CD4-positive, alpha-beta T cell treated with Interleukin-2 at 100 ng/mL for 4 hours (primary cell): ENCODE measurements at places on chromosomes 3 and 15.
A peak's percentile ranks its signal among the peaks of the same experiment; 100 is the strongest.

DNA sequence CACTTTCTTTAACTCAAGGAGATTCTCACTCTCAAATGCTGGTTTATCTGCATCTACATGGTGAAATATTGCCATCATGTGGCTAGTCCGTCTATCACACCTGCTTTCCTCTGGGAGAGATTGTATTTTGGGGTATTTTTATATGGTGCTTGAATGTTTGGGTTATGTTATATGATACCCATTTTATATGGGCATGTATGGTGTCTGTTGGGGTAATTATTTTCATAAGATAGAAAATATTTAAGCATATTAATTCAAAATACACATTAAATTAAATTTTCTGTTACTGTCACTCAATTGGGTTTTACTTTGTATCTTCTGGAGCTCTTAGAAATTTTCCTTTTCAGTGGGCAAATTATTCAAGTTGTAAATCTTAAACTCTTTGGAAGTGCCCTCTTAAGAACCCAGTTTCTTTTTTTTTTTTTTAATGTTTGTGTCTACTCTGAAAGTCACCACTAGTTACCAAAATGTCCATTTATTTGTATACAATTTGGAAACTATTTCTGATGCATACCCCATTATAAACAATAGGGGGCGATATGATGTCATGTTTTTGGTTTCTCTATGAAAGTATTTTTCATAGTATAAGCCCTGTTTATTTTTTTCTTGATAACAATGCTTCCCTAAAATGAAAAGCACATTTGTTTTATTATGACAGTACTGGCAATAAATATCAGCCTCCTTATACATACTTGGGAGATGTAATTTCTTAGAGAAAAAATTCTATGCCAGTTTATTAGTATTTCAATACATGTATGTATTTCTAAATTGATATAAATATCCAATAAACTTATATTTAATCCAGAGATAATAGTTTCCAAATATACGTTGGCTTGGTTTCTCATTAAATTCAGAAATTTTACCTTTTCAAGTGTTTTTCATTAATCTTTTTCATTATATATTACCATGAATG, 36.1 kb upstream of the PLSCR5 start:
- peak; percentile 11 for DNase-seq

DNA sequence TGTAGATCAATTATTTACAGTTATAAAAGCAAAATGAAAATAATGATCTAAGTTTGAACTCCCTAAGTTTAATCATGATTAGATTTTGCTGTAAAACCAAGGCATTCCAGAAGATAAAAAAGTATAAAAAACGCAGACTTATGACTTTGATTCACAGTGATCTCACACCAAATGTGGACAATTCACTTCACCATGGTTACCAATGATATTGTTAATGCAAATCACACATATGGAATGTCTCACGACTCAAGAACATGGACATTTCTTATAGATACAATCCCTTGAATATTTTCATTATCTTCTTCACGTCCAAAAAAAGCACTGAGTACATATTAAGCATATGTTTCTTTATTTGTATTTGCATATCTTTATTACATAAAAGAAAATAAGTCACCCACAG, 1054.2 kb downstream of the NAALADL2 start:
- no peak for DNase-seq

- DNase-seq: no peak
Measured at GRCh38 chr15:80591471-80591870, 103.6 kb upstream of the ABHD17C start.

DNA sequence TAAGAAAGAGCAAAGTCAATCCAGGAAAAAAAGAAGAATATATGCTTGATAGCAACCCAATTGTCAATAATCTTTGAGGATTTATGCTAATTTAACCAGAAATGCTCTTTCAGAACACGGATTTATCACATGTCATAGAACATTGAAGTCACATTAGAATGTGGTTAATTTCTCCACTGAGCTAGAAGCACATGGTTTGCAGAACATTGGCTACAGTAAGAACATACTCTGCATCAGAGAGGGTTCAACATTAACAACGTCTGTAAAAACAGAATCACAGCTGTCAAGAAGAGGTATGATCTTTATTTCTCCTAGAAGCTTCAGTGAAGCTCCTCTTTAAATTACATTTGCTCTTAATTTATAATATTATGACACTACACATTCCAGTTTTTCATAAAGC, 619.7 kb upstream of the AGTR1 start:
- no peak for DNase-seq

- DNase-seq: no peak
Measured at GRCh38 chr3:133377396-133377795, 22.5 kb upstream of the BFSP2 start.

DNA sequence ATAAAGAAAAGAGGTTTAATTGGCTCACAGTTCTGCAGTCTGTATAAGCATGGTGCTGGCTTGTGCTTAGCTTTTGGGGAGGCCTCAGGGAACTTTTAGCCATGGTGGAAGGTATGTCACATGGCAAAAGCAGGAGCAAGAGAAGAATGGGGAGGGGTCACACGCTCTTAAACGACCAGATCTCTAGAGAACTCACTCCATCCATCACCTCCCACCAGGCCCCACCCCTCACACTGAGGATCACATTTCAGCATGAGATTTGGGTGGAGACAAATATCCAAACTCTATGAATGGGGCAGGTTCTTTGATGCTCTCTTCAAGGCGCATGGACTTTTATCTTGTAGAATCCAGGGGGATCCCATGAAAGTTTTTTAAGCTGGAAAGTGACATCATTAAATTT, 75.7 kb downstream of the ITPR1 start:
- no peak for DNase-seq
